ENCODE measurements at places on chromosomes 2 and 18.
A peak's percentile ranks its signal among the peaks of the same experiment; 100 is the strongest.

DNA sequence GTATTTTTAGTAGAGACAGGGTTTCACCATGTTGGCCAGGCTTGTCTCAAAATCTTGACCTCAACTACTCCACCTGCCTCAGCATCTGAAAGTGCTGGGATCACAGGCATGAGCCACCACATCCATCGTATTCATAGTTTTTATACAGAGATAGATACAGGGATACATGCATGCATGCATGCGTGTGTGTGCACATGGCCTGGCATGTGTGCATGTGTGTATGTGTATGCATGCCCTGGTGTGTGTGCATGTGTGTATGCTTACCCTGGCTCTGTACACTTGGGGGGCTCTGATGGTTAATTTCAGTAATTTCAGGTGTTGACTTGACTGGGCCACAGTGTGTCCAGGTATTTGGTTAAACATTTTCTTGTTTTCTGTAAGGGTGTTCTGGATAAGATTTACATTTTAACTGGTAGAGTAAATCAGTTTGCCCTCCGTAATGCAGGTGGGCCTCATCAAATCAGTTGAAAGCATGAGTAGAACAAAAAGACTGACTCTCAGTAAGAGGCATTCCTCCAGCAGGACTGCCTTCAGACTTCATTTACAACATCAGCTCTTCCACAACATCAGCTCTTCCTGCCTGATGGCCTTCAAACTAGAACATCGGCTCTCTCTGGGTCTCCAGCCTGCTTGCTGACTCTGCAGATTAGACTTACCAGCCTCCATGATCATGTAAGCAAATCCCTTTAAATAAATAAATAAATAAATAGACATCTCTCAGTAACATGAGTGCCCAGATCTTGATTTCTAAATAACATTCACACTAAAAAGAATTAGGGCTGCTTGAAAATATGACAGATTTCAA lies 30.8 kb downstream of the SESTD1 start:
- no peak for DNase-seq

- peak; percentile 60 for DNase-seq
Observed at GRCh38 chr2:229586746-229587705, 127.3 kb downstream of the DNER start.

DNA sequence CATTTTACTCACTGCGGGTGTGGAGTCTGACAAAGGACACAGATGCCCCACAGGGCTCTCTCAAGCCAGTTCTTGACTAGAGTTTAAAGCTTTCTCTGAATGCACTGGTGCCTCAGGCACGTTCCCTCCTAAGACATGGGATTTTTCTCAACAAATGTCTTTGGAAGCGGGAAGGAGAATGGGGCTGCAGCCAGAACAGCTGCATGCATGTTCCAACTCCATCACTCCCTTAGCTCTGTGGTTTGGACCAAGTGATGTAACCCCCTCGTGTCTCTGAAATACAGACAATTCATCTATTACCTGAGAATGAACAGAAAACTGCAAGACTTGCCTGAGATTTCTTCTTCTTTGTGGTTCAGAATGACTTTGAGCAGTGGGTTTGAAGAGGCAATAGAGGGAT lies 141.7 kb upstream of the SERPINE2 start:
- DNase-seq = no peak

- no peak for DNase-seq
Observed at GRCh38 chr2:69386360-69386759, 667 bp downstream of the GFPT1 start.

DNA sequence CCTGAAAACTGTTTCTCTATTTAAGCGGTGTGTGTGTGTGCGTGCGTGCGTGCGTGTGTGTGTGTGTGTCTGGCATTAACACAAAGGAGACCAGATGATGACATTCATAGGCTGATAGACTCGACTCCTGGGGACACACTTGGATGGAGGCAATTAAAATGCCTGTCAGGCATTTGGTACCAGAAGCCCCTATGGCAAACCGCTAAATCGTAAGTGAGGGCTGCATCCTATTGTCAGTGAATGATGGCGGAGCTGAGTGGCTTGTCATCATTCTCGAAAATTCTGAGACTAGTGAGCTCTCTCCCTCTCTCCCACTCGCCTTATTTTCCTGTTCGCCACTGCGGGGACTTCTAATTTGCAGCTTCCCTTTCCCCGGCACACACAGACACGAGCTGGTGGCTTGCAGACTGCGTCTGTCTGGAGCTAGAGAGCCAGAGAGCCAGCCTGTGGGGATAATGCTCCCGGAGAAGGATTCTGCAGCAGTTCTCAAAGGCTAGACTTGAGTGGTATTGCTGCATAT lies 155.4 kb downstream of the MAP2 start:
- DNase-seq = no peak

GRCh38 chr2:41000374-41000773 lies 548.5 kb upstream of the SLC8A1 start:
- no peak for DNase-seq

DNA sequence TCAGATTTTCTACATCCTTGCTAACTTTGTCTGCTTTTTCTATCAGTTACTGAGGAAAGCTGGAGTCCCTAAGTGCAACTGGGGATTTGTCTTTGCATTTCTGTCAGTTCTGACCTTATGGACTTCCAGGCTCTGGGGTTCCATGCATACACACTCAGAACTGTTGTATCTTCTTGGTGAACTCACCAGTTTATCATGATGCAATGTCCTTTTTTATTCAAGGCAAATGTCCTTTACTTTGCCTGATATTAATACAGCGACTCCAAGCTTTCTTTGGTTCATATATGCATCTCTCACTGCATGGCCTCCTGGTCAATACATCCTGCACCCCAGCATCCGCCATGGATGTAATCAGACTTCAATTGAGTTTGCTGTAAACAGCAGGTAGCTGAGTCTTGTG lies 44.7 kb downstream of the SLC66A2 start:
- DNase-seq = no peak

DNA sequence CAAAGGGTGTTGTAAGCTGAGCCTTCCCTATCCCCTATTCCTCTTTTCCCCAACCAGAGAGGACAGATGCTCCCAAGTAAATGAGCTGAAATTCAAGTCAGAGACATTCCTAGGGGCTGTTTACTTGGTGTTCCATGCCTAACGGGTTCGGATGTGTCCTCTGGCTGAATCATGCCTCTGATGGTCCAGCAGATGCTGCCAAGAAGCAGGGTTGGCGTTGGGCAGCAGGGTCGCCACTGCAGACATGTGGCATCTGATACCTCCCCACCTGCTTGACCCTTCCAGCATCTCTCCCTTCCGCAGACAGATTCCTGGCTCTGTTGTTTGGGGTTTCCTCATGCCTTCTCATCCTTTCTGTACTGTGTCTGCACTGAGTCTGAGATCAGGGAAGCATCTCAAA lies 108.3 kb downstream of the HNRNPLL start:
- DNase-seq = no peak

GRCh38 chr2:150484006-150484405 lies 3.5 kb downstream of the RND3 start:
- DNase-seq = no peak

DNA sequence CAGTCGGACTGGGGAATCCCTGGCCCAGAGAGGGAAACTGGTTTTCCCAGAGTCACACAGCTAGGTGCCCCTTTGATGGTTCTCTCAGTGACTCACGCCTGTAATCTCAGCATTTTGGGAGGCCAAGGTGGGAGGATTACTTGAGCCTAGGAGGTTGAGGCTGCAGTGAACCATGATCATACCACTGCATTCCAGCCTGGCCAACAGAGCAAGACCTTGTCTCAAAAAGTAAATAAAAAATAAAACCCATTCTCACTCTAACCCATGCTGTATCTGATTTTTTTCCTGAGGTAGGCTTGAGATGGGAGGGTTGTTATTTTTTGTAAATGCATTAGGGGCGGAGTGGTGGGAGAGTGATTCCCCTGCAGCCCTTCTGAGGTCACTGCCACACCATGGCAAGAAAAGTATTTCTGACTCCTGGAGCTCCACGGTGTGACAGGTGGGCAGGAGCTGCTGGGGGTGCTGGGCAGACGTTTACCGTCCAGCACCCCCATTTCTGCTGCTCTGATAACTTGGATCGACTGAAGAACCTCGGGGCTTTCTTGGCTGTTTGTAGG lies 60.3 kb downstream of the HPCAL1 start:
- no peak for DNase-seq

DNA sequence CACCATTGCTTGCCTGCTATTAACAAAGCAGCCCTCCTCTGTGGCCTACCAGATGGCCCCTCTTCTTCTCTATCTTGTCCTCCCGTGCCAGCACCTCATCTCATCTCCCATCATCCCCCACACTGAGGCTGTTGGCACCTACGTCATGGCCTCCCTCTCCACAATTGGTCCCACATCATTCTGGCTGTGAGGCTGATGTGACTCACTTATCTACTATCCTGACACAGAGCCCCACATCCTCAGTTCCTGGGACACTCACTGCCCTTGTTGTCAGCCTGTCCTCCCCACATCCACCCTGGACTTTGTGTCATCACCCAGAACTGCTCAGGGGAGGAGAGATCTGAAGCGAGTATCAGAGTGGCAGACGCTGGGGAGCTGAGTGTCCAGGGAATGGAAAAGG lies 102.9 kb downstream of the MRO start:
- no peak for DNase-seq

GRCh38 chr2:238509151-238509835 lies 82.6 kb downstream of the ASB1 start:
- no peak for DNase-seq

GRCh38 chr2:80292474-80292873 lies 12.1 kb downstream of the LRRTM1 start:
- DNase-seq = no peak

GRCh38 chr2:180376066-180376465 lies 369.0 kb upstream of the CWC22 start:
- no peak for DNase-seq

- no peak for DNase-seq
Observed at GRCh38 chr2:32683520-32684086, 55.8 kb downstream of the TTC27 start.

DNA sequence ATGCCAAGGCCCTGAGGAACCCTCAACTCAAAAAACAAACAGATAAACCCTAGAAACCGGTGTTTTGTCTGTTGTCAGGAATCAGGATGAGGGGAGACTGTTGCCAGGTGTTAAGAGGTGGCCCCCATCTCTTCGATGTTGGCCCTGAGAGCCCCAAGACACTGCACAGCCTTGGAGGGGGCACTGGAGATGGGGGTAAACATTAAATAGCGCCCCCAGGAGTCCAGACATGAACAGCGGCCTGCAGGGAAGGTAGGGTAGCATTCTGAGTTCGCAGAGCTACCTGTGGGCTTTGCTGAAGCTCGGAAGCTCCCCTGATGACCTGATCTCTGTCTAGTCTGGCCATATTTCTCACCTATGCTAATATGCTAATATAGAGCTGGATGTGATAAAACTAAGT lies 97.6 kb upstream of the SMAD2 start:
- no peak for DNase-seq

DNA sequence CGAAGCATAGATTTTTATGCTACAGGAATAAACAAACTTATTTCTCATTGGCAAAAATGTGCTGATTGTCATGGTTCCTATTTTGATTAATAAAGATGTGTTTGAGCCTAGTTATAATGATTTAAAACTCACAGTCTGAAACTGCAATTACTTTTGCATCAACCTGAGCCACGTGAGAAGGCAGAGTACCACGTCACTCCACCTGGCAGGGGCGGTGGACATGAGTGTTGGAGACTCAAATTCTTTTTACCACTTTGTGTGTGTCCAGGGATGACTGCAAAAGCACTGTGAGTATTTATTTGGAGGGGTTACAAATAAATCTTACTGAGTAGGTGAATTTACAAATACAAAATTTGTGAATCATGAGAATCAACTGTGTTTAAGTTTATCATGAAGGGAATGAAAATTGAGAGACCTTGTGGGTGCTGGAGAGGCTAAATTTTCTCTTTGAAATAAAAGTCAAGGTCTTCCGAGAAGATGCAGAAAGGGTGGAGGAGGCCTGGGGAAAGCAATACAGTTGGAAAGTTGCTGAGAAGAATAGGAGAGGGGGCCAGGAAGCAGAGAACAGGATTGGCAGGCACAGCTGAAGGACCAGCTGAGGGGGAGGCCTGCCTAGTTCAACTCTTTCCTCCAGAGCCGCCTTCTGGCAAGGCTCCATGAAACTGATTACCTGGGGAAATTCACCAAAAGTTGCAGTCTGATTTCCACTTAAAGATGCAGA lies 316.4 kb downstream of the MYCN start:
- DNase-seq = no peak

GRCh38 chr2:43058726-43059110 lies 167.7 kb downstream of the ZFP36L2 start:
- no peak for DNase-seq

- no peak for DNase-seq
Observed at GRCh38 chr2:158214431-158214830, 112.8 kb downstream of the UPP2 start.

GRCh38 chr2:10982931-10983701 lies 71.4 kb downstream of the KCNF1 start:
- no peak for DNase-seq

DNA sequence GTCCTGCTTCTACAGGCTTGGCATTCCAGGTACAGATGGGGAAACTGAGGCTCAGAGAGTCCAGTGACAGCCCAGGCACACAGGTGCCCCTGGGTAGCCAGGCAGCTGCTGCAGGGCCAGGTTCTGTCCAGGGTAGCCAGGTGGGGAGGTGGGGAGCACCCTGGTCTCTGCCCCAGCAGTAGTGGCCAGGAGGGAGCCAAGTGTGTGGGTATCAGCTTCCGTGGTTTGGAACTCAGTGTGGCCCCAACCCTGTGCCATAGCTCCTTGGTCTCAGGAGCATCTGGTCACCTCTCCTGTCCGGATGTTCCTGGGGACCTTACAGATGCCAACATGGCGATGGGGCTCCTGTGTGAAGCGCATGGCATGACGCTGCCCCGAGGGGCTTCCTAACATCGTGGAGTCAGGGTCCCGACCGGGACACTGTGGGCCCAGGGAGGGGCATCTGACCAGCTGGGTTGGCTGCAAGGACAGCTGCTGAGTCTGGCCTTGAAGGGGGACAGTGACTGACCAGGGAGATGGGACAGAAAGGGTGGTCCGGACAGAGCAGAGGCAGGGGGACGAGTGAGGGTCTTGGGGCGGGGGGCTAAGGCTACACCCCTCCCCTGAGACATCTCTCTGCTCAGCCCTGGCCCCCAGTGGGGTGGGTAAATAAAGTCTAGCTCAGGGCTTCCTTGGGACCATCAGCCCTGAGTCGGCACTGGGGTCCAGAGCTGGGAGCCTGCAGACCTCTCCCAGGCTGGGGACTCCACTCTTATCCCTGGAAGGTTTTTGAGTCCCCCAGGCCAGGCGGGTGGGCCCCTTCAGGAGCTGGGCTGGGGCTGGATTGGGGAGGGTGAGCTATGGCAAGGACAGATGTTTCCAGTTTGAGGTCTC lies 76.0 kb upstream of the SMAD7 start:
- DNase-seq = no peak

DNA sequence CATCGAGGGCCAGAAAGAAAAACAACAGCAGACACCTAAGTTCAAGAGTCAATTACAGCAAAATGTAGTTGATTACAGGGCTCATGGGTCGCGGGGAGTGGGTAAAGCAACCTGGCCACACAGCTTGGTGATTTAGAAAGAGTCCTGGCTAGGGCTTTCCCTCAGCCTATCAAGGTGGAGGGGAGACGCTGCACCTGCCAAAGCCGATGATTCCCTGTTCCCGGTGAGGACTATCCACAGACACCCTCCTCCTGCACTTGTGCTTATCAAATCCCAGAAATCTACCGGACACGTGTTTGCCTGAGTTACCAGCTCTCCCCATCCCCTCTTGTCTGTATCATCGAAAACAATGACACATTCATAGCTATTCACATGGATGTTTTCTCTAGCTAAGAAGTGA lies 7.0 kb upstream of the SOX11 start:
- no peak for DNase-seq

- no peak for DNase-seq
Observed at GRCh38 chr2:160469621-160470204, 23.9 kb downstream of the RBMS1 start.

- DNase-seq = peak; percentile 59
Observed at GRCh38 chr2:8116661-8117060, 565.2 kb upstream of the ID2 start.

Data from germinal center (tissue), 1 donor.